ENCODE measurements at places on chromosomes 5 and 9. TPM values are rescaled to one million over a fixed set of nuclear protein-coding genes. Genes with fewer than 3 reads are reported as not detected.

The C9orf50 gene
- 1.4 TPM for polyA plus RNA-seq

The FLT4 gene
- 34.1 TPM for polyA plus RNA-seq

The PCDH1 gene
- 18.7 TPM for polyA plus RNA-seq

The SH2D3C gene
- 13.2 TPM for polyA plus RNA-seq

The LCN6 gene
- polyA plus RNA-seq, result not detected

The CDH9 gene
- 9.0 TPM for polyA plus RNA-seq

The KCNN2 gene
- 5.0 TPM for polyA plus RNA-seq

GRCh38 chr5:131242728-131243255, 21.1 kb upstream of the CDC42SE2 start:
- no peak for DNase-seq

GRCh38 chr5:54630738-54631359, 113.3 kb downstream of the SNX18 start:
- no peak for DNase-seq

DNA sequence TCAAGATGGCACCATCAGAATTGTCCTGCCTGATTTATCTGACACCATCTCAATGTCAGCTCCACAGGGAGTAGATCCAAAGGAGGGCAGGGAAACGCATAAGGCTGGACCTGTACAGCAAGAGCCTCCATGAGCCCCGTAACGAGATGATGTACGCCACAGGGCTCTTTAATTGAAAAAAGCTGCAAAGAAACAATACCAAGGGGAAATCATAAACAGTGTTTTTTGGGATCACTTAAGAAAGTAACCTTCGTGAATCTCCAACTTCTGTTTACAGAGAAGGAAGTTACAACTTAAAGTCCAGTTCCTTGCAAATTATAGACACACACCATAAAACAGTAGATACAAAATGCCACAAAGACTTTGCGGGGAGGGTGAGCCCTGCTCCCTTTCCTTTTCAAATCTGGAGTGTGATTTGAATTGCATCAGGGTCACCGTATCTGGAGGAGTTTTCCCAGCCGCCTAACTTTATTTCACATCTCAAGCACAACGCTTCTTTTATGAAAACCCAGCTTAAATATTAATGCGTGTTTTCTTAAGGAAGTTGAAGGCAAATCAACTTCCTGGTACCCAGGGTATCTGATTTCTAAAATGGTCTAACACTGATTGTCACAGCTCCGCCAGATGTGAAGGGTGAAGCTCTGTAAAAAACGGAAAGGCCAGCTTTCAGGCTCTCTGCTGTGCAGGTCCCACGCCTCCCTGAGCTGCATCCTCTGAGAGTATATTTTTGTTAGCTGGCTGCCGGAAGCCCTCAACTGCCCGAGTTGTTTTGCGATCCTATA, 88.9 kb downstream of the EBF1 start:
- DNase-seq, result no peak

- no peak for DNase-seq
Observed at GRCh38 chr5:11130131-11130530, 369.1 kb upstream of the DAP start.

DNA sequence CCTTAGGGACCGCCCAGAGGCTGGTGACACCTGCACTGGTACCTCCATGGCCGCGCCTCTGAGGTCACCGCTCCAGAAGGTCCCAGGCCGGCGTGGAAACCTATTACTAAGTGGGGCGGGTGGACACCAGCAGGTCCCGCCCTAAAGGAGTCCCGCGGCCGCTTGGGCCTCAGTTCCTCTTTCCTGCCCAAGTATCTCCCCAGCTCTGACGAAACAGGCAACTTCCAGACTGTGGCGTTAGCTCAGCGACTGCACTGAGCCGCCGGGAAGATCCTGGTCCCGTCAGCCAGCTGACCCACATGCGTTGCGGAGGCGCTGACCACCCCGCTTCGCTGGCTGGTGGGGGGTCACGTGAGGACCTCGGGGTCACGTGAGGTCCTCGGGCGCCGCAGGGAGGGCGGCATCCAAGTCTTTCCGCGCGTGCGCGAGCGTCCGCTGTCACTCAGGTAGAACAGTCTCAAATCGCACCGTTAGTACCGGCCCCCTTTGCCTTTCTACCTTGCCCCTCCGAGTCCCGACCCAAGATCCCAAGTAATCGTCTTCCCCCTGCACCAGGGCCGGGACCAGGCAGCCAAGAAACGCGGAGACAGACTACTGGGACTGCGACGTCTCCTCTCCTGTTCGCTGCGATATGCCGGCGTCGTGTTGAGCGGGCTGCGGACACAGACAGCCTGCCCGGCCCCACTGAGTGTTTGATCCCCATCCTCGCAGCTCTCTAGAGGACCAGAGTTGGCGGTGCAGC, 53.7 kb upstream of the KDM4C start:
- peak; percentile 53 for DNase-seq

DNA sequence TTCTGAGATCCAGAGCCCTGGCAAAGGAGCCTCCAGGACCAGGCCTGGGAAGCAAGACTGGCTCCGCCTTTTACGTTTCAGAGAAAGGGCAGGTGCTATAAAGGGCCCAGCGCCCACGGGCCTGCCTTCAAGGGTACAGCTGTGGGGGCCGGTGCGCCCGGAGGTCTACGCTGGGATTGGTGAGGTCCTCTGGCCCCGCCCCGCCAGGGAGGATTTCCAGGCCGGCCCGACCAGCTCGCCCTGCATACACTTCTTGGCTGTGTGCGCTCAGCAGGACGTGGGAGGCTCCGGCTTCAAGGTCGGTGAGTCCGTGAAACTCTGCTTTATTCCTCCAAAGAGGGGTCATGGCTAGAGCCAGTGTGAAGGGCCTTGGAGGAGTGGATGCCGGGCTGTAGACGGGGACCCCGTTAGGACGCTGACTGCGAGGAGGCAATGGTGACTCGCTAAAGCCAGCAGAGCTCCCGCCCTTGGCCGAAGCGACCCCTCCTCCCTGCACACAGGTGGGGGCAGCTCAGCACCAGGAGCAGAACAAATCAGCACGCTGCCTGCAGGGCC, at the start of gene CKMT2:
CKMT2 (plus strand) TSS at position 243 of the 555 bp plus-strand sequence. CDS start 17,811 bp downstream, outside the sequence.
- peak; percentile 25 for DNase-seq

GRCh38 chr9:88766778-88767503, 224.3 kb upstream of the S1PR3 start:
- DNase-seq, result no peak

DNA sequence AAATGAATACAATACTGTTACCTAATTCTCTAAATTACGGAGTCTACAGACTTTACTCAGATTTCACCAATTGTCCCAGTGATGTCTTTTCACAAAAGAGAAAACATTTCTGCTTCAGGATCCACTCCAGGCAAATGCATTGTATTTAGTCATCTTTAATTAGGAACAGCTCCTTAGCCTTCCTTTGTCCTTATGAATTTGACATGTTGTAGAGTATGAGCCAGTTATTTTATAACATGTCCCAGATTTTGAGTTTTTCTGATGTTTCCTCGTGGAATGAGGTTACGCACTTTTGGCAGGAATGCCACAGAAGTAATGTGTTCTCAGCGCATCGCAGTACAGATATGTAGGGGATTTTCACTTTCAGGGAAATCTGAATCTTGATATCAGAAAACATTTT, 10.5 kb downstream of the HABP4 start:
- DNase-seq, result no peak

- no peak for DNase-seq
Observed at GRCh38 chr5:113035096-113035495, 58.5 kb downstream of the DCP2 start.

DNA sequence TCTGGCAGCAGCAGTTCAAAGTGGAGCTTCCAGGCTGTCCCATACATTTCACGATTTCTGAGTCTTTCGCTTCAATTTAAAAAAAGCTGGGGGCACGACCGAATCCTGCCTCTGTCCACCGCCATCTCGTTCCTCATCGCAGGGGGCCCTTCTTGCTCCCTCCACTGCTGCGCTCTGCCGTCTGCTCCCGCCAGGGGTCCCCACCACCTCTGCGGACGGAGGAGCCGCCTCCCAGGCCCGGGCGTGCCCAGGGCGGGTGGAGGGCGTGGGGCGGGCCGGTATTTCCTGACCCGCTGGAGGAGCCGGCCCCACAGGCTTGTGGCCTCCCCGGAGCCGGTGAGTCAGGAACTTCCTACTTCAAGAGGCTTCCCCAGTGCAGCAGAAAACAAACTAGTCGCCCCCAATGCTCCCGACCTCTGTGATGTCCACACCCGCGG, 50.4 kb downstream of the USP20 start:
- peak; percentile 70 for DNase-seq

DNA sequence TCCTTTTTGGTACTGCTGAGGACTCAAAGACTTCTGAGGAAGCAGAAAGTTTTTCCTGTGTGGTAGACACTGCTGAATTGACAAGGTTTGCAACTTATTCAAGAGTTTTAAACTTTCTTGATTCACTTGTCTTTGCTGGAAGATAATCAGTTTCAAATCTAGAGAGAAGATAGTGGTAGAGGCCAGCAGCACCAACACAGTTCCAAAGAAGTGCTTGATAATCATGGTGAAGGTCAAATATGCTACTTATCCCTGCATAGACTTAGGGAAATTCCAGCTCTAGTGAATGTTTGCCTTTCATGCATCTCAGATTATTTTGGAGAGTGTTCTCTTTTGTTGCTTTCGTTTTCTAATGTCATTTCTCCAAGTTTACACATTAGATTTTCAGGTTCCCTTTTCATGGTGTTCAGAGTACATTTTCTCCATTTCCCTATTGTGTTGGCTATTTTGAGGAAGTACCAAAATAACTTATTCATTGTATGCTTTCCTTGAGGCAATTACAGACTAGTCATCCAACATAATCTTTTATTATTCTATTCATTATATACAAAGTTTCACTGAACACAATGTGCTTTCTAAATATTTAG, 550 bp downstream of the IFNE start:
- DNase-seq, result no peak

DNA sequence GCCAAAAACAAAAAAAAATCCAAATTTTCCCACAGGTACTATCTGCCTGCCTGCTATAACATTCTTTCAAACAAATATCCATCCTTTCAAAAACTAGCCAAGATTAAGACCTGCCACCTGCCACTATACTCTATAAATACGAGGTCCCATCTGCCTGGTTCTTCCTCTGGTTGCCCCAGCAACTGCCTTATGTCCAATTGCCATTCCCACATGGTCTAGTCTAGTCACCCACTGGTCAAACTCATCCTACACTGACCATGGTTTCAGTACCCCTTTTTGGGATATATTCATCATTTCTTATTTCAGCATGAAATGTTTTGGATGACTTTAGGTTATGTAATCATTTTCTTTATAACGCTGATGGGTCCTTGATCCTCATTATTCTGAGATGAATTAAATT, 95.1 kb upstream of the CCNG1 start:
- no peak for DNase-seq

GRCh38 chr5:111232311-111233051, 8.3 kb downstream of the CAMK4 start:
- DNase-seq, result no peak

- DNase-seq, result no peak
Observed at GRCh38 chr9:36897478-36897877, 136.6 kb downstream of the PAX5 start.

Measured in renal cortex interstitium (tissue), 15 donors.